ENCODE measurements at places on chromosomes 12 and 14.

GRCh38 chr14:86896701-86897100 lies 1096.3 kb downstream of the GALC start:
- no peak for DNase-seq

DNA sequence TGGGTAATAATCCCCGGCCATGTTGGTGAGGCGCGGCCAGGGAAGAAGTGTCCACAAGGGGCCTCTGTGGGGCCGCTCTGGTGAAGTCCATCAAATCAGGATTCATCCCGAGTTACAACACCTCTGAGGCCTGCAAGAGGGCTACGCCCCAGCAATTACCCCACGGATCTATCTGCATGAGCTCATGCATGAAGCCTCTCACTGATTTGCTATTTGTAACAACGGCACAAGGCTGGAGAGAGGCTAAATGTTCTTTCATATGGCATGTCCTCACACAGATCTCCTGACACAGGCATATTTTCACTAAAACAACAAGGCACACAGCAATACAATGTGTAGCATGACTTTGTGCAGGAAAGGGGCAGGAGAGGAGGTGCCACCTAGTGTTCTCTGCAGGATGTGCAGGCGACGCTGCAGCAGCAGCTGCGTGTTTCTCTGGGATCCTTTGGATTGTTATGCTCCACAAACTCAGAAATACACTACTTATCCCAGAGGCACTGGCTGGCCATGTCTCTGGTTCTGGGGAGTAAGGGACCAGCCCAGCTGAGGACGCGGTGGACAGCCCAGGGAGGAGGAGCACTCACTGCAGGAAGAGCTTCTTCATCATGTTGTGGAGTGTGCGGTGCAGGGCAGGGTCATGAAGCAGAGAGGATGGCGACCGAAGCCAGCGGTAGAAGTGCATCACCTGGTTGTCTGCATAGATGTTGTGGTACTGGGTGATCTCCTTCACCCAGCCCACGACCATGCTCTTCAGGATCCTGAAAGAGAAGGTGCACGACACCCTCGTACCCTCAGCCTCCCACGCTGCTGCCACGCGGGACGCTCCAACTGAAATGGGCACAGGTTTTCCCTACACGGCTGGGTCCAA lies 20.2 kb downstream of the P2RX2 start:
- DNase-seq: no peak

DNA sequence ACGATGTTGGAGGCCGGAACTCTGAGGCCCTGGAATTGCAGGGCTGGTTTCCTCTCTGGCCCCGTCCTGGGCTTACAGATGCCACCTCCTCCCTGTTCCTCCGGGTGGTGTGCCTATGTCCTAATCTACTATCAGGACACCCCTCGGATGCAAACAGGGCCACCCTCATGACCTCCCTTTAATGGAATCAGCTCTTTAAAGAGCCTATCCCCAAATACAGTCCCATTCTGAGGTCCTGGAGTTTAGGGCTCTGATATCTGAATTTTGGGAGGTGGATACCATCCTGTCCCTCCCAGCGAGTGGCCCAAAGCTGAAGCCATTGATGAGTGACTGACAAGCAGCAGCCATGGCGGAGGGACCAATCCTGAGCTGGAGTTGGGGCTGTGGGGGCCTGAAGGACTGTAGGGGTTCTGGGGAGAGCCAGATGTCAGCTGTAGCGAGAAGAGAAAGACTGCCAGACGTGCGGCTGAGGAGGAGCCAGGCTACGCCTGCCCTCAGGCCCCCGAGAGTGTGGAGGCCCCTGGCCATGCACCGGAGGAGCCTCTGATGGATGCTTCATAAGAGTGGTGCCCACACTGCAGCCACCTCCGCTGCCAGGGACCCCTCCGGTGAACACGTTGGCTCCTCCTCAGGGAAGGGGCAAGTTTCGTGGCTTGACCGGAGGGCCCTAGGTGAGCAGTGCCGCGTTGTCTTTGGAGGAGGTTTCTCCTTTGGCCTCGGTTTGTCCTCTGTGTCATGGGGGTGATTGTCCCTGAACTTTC lies 100.2 kb downstream of the KIF26A start:
- no peak for DNase-seq

DNA sequence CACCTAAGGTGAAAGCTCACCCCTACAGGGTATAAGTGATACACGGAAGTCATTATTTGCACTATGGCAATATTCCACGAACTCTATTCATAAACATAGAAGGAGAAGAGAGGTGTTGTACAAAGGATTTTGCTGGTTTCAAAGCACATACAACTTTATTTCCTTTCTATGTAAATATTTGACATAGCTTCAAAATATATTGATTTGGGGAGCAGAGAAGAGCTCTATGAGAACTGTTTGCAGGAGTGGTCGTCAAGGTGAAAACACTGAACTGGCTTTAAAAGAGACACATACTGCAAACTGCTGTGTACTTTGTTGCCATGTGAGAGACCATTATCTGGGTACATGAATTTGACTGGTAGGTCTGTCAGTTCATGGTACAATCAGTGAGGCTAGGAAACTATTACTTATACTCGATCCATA lies 16.7 kb downstream of the CNIH1 start:
- DNase-seq: no peak

DNA sequence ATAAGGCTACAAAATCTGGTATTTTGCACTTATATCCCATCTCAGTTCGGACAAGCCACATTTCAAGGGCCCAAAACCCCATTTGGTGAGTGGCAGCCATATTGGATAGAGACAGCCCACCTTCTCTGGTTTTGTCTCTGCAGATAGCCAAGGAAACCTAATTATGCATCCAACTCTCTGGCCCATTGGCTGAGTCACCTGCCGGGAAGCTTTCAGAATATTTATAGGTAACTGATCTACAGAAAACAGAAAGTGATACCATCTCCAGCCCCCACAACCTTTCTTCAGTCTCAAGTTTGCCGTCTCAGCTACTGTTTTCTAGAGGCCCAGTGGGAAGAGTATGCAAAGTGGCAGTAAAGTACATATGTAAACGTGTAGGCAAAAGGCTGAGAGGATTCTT lies 33.7 kb upstream of the PPP1CC start:
- DNase-seq: no peak

DNA sequence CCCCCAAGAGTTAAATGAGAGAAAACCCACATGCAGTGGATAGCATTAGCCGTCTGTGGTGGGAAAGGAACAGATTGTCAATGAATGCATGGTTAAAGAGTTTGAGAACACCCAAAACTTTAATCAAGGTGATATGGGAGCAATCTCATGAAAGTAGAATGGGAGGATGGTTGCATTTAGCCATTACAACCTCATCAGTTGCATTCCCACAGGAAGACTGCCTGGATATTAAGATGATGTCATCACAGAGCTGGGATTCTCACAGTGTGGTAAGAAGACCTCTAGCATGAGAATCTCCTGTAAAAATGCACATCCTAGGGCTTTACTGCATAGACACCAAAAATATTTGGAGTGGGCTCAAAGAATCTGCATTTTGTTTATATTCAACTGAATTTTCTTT lies 284.9 kb downstream of the RGS6 start:
- no peak for DNase-seq

DNA sequence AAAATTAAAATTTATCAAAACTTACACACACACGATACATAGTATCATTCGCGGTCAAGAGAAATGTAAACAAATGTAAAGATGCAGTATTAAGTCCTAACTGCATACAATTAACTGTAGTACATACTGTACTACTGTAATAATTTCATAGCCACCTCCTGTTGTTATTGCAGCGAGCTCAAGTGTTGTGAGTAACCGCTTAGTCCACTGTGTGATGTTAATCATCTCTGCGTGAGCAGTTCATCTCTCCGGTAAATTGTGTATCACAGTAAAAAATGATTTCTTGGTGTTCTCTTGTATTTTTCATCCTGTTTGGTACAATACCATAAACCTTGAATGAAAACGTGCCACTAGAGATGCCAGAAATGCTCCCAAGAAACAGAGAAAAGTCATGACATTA lies 6.5 kb downstream of the EPS8 start:
- DNase-seq: no peak

GRCh38 chr12:29703528-29703927 lies 80.2 kb downstream of the TMTC1 start:
- DNase-seq: no peak

DNA sequence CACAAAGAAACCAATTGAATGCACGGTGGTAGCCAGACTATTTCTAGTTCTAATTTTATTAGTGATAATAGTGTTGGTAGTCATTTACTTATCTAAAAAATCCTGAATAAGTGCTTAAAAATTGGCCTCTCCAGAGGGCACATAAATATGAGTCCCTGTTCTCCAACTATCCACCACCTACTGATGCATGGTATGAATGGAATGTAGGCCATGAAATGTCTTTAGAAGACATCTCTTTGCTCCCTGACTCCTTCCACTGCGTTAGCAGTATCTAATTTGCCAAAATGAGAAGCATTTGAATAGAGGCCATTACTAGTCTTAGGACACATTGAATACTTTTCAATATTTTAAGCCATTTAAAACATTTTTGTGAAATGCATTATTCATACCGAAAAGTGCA lies 261.7 kb downstream of the LRFN5 start:
- DNase-seq: no peak

DNA sequence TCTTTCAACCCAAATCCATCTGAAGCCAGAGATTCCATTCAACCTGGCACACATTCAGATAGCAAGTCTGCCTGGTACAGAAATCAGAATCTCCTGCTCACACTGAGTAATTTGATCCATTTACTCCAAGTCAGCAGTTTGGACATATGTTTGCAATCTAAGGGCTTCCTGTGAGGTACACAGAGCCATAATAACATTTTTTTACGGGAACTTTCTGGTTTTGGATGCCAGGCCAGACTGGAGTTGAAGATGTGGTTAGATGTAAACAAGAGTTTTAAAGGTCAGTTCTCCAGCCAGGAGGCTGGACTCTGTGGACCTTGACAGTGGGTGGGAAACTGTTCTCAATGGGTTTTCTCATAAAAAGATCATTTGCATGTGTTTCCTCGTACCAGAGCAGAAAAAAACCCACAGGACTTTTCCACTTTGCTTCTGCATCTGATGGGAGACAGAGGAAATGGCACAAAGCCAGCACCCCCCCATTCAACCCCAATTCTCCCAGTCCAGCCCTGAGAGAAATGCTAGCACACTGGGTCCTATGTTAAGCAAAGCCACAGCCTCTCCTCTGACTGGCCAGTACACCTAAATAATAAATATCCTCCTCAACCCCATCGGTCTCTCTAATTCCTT lies 17.7 kb upstream of the TSPAN11 start:
- DNase-seq: no peak

DNA sequence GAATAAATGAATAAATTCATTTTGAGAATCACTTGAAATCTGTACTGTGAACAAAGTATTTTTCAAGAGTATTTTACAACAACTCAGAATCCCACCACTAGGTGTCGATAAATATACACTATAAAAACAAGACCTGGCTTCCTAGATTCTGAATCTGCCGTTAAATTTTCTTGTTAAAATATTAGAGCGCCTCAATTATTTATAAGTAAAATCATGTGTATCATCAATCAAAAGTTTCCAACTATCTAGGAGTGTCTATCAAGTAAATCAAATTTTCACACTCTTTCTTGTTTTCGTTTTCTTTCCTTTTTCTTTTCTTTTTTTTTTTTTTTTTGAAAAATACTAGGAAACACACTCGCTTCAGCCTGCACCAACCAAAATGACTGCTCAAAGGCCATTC lies 179.2 kb upstream of the DCN start:
- DNase-seq: no peak

- no peak for DNase-seq
Observed at GRCh38 chr12:109989380-109989779, 6.8 kb downstream of the GIT2 start.

DNA sequence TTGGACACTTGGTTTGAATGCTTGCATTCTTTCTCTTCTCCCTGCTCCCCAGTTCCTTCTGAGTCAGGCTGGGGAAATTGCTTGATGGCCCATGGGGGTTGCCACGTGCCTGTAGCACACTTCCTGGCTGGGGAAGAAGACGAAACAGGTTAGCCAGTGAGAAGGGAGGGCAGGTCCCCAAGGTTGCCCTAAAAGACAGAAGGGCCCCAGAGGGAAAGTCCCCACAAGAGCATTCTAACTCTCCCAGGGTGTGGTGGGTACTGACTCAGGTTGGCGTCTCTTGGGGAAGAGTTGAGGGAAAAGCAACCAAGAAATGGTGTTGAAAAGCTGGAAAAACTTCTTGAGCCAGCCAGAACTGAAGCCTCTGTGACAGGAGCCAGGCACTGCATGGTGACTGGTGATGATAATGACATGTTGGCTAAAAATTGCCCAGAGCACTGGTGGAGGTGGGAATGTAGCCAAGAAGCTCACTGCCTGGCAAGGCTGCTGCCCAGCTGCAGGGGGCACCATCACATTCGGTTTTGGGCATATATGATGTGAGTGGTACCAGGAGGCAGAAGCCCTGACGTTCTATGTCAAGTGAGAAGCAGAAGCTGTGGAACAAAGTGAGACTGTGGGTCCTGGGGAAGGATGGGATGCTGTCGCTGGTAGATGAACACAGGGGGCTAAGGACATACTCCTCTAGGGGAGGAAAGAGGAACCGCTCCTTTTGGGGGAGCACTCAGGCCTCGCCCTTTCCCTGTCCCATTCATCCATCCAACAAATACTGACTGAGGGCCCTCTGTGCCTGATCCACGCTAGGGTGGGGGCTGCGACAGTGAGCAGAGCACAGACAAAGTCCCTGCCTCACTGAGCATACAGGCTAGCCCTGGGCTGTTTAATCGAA lies 8.1 kb upstream of the RABGGTA start:
- no peak for DNase-seq

DNA sequence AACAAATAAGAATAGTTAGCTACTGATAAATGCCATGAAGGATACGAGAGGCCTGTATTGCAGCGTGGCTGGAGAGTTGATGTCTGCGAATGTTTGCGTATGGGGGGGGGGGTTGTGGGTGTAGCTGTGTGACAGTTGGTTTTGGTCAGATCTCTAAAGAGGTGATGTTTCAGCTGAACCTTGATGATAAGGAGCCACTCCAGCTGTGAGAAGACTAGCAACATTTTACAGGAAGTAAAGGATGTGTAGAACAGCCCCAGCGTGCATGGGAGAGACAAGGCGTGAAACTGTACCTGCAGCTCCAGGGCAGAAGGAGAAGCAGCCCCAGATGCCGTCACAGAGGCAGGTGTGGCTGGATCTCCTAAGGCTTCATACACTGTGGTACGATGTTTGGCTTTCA lies 416.9 kb downstream of the TMEM132D start:
- DNase-seq: no peak

DNA sequence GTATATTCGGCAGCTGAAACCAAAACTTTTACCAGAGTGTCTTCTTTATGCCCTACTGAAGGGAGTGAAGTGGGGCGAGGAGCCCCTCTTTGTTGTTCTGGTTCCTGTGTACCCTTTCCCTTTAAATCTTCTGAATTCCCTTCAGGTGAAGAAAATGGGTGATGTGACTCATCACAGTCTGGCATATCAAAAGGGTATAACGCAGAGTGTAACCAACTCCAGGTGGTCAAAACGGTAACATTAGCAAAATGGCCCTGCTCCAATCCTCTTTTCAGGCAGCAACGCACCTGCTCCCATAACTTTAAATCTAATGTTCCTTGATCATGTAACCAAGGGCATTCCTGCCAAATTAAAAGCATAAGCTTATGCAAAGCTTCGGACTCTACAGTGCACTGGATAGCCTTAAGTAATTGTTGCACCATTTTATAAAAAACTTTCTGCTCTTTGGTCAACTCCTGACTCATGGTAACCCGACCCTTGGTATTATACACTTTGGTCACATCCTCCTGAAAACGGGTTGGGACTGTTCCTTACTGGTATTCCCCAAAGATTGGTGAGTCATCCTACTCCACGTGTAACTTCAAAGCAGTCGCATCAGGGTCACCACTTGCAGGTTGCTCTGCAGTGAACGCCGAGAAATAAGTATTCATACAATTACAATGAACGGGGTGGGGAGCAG lies 83.1 kb downstream of the KCNMB4 start:
- DNase-seq: no peak

Measured in stimulated activated CD4-positive, alpha-beta T cell treated with anti-CD3 and anti-CD28 coated beads, Interleukin-1b, Interleukin-23, amount 100 ng/mL, for 1 hour (primary cell).